Inflammatory macrophage treated with lipopolysaccharide for 1 hour (primary cell): ENCODE measurements at places on chromosomes 5 and 9.

GRCh38 chr5:144313147-144313726 is 142.6 kb downstream of the KCTD16 start:
- DNase-seq, result no peak

DNA sequence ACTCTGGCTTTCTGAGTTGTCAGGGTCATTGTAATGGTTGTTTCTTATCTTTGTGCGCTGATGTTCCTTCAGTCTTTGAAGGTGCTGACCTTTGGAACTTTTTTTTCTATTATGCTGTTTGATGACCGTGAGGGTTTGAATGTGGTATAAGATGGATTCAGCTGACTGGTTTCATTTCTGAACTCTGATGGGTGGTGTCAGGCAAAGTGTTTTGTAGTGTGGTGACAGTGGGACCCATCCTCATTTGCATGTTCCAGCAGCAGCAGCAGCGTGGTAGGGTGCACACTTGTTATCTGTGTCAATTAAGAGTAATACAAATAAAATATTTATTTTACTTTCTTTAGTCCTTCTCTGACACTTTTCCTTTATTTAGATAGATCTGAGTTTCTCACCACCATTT is 227.7 kb upstream of the PRR16 start:
- DNase-seq, result no peak

DNA sequence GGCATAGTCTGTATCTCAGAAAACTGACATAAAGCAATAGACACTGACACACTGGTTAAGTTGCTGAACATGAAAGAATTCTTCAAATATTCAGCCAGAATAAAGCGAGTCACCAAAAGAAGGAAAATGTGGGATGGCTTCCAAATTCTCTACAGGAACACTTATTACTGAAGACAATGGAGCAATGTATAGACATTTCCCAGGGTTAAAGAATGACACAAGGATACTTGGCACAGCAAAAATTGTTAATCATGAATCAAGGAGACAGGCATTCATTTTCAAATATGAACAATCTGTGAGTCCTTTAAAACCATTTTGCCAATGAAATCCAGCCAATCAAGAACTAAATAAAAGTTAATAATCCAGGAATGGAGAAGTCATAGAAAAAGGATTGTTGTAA is 92.5 kb downstream of the MTX3 start:
- no peak for DNase-seq

DNA sequence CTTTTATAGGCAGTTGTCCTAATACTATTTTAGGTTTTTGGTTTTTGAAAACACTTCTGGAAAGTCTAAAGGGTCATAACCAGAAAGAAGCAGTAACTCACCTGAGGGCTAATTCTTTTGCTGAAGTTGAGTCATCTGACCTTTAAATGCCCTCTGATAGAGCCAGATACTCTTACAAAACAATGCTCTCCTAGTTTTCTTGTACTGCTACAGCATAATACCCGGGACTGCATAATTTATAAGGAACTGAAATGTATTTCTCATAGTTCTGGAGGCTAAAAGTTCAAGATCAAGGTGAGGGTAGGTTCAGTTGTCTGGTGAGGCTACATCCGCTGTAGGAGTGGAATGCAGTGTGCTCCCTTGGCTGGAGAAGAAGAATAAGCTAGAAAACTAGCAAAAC is 670.3 kb downstream of the TLE4 start:
- DNase-seq, result no peak

GRCh38 chr5:141525653-141526052 is 36.8 kb downstream of the PCDHGC5 start:
- DNase-seq, result no peak

- DNase-seq, result no peak
These were observed 60.3 kb upstream of the RIOK2 start for GRCh38 chr5:97243353-97243752.

DNA sequence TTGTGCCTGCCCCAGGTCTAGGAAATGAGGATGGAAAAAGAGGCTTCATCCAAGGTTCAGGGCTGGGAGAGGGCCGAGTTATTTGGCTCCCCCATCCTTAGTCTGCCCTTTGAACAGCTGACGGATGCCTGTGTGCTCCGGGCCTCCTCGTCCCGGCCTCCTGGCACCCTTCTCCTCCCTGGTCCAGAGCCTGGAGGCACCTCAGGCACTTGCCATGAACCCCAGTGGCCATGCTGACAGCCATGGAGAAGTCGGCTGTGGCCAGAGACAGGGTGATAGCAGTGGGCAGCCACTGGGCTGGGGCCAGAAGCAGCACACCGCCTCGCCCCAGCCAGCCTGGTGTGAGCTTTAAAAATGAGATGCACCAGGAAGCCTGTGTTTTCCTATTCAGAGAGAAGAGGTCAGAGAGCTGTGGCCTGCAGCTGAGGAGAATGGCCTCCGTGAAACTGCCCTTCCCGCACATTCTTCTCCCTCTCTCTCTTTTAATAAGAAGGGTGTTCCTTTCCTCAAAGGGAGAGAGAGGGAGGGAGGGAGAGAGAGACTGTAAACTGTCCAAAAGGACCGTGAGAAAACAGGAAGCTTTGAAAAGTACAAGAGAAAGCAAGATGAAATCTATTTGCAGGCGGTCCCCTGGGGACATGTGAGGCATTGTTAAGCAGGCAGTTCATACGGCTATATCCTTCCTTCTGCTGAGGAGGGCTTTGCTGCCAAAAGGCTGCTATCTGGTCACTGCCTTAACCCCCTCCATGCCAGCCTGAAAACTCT is 55.3 kb downstream of the ZNF366 start:
- DNase-seq, result no peak

DNA sequence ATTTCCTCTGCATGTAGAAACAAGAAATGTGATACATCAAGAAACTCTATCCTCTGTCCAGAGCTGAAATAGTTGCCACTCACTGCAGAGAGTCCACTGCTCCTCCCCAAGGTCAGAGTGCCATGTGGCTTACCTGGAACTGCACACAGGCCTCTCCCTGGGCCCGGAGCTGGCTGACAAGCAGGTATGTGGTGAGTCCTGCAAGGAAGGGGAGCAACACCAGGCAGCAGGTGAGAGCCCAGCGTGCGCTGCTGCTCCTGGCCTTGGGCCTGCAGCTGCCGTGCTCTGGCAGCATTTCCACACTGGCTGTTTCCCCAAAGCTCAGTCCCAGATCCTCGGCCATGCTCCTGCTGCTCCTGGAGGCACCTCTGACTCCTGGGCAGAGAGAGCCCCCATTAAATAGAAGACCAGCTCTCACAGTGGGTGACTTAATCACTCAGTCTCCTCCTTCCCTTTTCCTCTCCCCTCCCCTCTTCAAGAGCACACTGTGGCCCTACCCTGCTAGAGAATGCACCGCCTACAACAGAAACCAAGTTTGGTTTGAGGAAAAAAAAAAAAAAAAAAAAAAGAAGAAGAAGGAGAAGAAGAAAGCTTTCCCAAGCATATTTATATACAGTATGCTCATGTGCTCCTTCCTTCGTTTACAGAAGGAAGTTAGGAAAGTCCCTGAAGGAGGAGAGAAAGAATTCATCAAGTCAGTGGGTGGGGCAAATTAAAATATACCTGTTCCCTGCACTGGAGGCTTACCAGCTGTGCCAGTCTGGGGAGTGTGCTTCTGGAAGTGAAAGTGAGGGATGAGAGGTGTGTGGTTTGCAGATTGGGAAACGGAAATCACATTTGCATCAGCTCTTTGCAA is at the start of gene TNFSF15:
TSS of gene TNFSF15 (minus strand) at position 370 of the 856 bp plus-strand sequence. CDS start at position 343, 27 bp downstream.
- DNase-seq, result peak; percentile 74

DNA sequence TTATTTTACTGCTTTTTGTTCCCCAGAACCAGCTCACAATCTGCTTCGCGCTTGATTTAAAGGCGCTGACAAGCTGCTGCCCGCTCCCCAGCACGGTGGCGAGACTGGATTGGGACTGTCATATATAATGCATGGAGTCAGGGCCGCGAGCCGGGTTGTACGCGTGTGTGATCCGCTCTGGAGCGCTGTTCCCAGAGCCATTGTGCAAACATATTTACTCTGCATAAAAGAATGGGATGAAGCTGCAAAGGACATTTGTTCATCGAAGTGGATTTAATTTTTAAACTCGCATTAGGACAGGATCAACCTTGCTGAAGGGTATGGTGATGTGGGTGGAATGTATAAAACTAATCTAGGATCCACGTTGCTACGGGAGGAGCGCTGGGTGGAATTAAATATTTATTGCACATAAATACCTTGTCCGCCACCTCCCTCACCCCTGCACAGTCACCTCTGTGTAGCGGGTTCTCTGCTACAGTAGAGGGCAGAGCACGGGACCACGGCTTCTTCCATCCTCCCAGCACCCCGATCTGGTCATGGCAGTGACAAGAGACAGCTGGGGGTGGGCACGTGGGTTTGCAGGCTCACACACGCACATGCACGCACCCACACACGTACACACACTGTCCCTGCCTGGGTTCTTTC is 18.1 kb upstream of the FCN1 start:
- DNase-seq, result no peak

- DNase-seq, result peak; percentile 39
These were observed 84.0 kb downstream of the HSD17B3 start for GRCh38 chr9:96217754-96218693.

GRCh38 chr5:131854134-131854533 is 57.3 kb upstream of the FNIP1 start:
- peak; percentile 40 for DNase-seq

DNA sequence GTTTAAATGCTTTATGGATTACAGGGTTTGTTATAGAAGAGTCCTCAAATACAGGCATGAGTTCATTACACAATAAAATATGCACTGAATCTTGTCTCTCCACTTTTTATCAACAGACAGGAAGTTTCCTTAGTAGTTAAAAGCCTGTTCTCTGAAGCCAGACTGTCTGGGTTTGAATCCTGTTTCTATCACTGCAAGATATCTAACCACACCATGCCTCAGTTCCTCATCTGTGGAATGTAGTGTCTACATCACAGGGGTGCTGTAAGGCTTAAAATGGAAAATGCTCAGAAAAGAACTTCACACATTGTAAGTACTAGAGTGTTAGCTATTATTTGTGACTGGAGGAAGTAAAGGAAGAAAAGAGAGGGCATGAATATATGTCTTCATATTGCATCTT is 9.3 kb downstream of the LIX1 start:
- DNase-seq, result no peak

DNA sequence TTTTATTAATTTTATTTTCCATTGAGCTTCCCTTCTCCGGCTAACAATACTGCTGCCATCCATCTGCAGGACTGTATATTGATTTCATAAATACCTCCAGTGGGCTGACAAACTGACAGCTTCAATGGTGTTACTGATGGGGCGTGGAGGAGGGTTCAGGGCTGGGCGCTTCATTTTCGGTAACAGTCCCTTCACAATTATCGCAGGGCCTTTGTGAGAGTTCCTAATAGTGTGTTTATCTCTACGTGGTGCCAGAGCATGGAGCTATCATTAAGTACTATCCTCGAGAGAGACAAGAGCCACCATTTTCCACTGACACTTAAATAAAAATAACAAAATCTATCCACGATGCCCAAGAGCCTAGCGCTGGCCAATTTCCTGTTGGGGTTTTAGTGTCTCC is 307.0 kb upstream of the PANK3 start:
- DNase-seq, result no peak

GRCh38 chr9:1535051-1535450 is 480.1 kb upstream of the SMARCA2 start:
- DNase-seq, result no peak

GRCh38 chr9:18296702-18297055 is 177.3 kb upstream of the ADAMTSL1 start:
- no peak for DNase-seq

GRCh38 chr9:102867488-102867887 is 127.6 kb upstream of the CYLC2 start:
- DNase-seq, result no peak

DNA sequence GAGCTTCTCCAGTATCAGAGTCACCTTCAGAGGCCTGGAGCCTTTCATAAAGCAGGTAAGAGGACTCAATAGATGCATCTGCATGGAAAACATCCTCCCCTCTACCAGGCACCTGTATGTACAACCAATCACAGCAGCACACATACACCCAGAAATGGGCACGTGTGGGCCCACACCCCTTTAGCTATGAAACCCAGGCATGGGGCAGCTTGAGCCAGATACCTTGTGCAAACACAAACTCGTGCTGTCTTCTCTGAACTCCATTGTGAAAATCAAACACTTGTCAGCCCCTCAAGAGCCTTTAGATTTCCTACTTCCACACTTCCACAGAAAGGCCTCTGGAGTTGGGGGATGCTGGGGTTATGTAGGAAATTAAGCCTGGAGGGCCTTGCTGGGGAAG is 1.1 kb upstream of the CSF2 start:
- no peak for DNase-seq

- DNase-seq, result no peak
These were observed 69.8 kb upstream of the VCAN start for GRCh38 chr5:83401775-83402174.

DNA sequence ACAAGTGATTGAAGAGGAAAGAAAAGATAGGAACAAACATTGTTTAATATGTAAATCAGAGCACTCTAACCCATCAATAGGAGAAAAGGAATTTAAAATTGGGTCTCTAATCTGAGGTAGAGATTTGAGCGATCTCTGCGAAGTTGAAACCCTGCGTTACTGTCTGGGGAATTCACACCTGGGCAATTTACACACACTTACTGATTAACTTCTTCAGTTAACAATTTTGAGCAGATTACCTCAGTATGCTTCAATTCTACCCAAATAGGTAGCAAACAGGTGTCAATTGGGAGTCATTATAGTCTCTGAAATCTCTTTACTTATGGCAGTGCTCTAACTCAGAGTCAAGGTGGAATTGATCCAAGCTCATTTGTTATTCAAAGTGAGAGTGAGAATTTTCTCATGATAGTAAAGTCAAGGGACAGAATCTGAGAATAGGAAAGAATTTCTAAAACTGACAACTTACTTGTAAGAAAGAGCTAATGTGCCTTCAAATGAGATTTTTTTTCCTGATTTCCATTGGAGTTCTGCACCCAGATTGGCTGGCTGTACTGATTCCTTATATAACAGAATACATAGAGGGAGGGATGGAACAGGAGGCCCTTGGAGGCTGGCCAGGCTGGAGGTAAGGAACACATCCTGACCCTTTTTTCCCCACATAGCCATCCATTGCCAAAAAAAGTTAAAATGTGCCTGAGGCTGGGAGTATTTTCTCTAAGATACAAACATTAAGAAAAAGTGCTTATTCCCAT is 27.1 kb upstream of the IFNA14 start:
- no peak for DNase-seq

DNA sequence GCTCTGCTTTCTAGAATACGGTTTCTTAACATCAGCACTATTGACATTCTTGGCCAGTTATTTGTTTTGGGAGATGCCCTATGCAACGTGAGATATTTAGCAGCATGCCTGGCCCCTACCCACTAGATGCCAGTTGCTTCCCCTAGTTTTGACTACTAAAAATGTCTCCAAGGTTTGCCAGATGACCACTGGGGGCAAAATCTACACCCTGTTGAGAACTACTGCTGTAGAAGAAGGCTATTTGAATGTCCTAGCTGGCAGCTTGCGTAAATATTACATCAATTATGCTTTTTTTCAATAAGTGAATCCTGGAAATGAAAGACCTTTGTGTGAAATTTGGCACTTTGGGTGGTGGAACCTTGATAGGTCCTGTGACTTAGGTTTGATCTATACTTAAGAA is 5.0 kb downstream of the NCBP1 start:
- no peak for DNase-seq

DNA sequence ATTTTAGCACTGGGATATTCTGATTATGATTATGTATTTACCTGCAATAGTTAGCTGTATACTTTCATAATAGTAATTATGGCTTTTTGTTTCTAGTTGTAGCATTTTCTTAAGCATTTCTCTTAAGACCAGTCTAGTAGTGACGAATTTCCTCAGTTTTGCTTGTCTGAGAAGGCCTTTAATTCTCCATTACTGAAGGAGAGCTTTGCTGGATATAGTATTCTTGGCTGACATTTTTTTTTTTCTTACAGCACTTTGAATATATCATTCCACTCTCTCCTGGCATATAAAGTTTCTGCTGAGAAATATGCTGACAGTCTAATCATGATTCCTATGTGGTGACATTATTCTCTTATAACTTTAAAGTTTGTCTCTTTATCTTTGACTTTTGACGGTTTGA is 181.1 kb upstream of the DMRTA1 start:
- DNase-seq, result no peak
